ENCODE measurements at places on chromosomes 5 and 9.

DNA sequence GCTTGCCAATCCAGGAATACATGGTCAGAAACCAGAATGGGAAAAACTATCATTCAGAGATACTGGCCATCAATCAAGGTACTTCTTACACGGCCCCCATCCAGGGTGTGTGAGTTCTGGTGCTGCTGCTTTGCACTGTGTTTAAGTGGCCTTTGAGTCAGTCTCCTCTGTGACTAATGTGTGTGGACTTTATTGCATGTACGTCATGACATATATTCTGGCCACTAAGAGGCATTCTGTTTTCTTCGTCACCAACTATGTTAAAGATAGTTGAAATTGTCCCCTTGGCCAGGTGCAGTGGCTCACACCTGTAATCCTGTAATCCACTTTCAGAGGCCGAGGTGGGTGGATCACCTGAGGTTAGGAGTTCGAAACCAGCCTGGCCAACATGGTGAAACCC lies 8.5 kb downstream of the EXOSC3 start:
- peak; percentile 46 for DNase-seq

DNA sequence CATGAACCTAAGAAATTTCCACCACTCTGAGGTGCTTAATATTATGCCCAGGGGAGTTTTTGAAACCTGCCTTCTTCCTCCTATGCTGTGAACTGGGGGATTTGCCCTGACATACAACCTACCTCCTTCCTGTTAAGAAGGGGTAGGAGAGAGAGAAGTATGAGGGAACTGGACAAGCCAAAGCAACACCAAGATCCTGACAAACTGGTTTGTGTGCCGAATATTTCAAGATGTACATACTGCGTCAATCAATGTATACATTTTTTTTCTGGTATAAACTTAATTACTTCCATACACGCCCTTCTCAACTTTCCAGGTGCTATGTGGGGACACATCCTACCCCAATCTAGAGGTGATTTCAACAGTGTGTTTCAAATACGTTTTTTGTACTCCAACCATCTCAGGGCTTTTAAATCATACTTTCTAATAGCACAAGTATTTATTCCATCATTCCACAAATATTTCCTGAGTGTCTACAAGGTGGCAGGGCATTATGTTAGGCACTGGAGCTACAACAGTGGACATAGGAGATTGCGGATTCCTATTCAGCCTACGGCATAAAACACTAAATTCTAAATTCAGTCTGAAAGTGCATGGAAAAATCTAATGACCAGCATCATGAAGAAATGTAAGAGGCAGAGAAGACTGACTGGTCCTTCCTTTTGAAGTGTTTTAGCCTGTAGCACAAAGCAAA lies 70.1 kb upstream of the IFNK start:
- DNase-seq, result no peak

DNA sequence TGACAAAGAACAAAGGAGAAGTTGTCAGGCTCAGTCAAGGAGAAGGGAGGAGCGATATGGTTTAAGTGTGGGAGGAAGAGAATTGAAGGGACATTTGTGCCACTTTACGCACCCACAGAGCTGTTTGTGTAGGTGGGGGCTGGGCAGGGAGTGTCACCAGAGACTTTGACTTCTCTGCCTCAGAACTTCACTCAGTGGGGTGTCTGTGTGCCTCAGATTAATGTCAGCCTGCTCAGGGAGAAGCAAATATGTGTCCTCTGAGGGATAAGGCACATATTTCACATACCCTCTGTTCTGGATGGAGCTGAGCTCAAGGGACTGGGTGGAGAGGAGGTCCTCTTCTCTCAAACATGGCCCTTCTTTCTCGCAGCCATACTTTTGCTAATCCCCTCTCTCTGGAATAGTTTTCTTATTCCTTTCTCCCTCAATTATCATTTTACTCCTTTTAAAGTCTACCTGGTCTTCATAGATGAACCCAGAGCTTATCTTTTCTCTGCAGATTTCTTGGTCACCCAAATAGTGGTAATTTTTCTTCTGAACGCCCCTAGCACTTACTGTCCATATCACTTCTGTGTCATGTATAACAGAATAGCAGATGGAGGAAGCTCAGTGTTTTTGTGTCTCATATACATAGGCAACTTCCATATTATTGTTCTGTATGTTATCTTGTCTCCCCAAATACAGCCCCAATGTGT lies 77.0 kb downstream of the IQGAP2 start:
- no peak for DNase-seq

- no peak for DNase-seq
Observed at GRCh38 chr5:10297646-10298204, 10.0 kb downstream of the CMBL start.

DNA sequence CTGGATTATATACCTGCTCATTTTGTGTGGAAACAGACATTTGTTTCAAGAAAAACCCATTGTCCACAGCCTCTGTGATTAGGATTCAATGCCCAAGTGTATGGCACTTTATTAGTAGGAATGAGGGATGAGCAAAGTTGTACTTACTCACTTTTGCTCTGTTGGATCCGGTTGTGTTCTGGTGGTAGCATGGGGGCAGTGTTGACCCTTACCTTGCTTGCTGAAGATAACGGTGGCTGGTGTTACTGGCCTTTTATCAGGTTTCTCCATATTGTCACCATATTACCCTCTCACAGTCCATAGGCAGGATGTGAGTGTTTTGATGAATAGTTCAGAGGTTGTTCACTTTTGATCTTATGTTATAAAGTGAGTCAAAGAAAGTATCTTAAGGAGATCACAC lies 42.7 kb upstream of the NUDT12 start:
- DNase-seq, result no peak

GRCh38 chr9:134942788-134943184 lies 25.1 kb upstream of the FCN1 start:
- DNase-seq, result peak; percentile 10

- no peak for DNase-seq
Observed at GRCh38 chr5:88588609-88589008, 294.4 kb downstream of the MEF2C start.

- DNase-seq, result no peak
Observed at GRCh38 chr9:34993502-34994259, 4.1 kb downstream of the DNAJB5 start.

DNA sequence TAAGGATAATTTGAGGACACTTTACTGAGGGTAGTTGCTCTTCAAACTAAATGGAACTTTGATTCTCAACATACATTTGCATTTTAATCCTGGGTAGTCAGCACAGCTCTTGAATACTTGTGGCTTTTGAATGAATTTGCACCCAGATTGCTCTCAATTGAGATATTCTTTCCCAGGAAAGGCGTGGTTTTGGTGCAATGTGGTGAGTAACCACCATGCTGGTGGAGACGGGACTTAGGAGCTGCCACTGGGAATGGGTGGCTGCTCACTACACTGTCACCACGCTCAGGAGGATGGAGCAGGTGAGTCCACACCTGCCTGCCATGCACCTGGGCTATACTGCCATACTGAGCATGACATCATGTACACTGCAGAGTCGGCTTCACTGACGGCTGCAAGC lies 99.2 kb downstream of the IRX1 start:
- no peak for DNase-seq

DNA sequence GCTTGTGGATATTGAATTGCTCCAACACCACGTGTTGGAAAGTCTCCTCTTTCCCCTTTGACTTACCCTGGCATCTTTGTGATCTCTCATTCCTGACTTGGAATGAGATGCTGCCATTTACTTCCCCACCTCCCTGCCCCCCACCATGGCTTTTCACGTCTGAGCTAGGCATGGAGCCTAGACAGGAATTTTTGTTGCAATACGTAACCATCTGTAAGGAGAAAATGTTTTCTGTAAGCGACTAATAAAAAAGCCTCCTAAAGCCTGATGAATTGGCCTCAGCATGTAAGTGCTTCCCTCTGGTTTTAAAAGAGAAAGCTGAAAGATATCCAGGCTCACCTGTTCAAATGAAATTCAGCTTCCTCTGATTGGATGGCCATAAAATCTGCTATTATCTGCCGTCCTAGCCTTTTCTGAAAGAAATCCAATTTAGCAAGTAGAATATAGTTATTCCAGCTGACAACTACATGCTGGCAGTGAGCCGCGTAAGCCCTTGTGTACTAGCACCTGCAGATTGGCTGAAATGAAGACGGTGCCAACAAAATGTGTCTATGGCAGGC lies 200.1 kb downstream of the NSG2 start:
- DNase-seq, result no peak

GRCh38 chr9:18141681-18142080 lies 332.3 kb upstream of the ADAMTSL1 start:
- DNase-seq, result no peak

- peak; percentile 31 for DNase-seq
Observed at GRCh38 chr9:84779883-84780282, 110.4 kb downstream of the NTRK2 start.

- DNase-seq, result peak; percentile 74
Observed at GRCh38 chr9:136787690-136788400, 3.3 kb upstream of the TMEM141 start.

DNA sequence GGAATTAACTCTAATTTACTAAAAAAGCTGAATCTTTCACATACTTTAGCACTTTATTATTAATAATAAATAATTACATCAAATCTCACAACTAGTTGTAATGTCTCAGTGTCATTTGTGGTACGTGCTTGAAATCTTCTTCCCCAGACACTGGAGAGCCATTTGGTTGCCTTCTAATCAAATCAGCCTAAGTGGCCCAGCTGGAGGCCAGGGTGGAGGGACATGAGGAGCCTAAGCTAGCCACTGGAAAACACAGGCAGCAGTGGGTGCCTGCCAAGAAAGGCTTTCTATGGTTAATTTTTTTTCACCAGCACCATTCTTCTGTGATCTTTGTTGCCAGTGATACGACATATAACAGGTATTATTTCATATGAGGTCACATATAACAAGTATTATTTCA lies 117.0 kb downstream of the ERCC6L2 start:
- DNase-seq, result no peak

- DNase-seq, result peak; percentile 79
Observed at GRCh38 chr9:111356481-111357244, 26.6 kb upstream of the OR2K2 start.

DNA sequence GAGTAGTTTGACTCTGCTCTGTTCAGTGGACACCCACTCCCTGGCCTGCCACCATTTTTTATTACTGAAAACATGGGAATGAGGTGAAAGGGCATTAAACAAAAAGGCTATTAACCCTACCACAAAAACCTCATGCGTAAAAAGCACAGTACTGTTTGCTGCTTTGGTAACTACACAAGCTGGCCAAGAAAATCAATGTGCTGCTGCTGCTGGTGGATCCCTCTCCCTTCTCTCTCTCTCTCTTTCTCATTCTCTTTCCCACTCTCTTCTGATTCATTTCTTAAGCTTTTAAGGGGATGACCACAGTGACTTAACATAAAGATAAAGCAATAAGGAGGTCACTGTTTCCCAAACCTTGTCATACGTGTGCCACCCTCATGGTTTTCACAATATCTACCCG lies 183.2 kb upstream of the TBC1D2 start:
- no peak for DNase-seq
